NCI-H1417 treated with DMSO at 0.1 percent for 48 hours (cell line): ENCODE measurements at places on chromosomes 7 and 10.
A peak's percentile ranks its signal among the peaks of the same experiment; 100 is the strongest.

GRCh38 chr7:37040330-37040729 is 316.0 kb upstream of the AOAH start:
- peak; percentile 64 for DNase-seq

DNA sequence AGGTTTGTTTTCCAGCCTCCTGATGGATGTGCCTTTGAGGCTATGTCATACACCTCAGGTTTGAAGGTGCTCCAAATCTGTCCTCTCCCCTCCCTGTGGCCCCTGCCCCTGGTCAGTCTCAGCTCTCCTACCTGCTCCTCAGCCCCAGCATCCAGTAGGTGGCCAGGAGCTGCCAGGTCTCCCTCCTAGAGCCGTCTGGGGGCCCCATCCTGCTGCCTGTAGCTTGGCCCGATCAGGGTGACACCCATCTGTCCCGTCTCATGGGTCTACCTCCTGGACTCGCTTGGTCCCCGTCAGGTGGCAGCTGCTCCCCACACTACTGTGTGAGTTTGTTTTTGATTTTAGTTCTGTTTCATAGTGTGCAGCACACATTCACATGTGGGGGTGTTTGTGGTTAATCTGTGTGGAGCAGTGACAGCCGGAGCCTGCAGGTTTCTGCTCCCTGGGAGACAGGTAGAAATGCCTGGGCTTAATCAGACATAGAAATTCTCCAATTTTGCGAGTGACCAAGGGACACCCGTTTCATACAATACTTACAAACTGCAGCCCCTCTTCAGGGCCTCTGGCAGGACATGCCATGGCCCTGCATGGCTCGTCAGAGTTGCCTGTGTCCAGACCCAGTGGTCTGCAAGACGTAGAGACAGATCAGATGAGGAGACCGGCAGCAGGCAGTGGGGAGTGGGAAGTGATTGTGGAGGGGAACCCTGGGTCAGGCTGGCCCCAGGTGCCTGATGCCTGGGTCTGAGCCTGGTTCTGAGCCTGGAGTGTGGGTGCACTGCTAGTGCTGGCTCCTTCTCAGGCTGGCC is 17.1 kb downstream of the ADCY1 start:
- DNase-seq: no peak

GRCh38 chr7:7443806-7444350 is 91.8 kb downstream of the COL28A1 start:
- DNase-seq: no peak

GRCh38 chr10:103455235-103455634 is 3.1 kb upstream of the CALHM2 start:
- DNase-seq: no peak

DNA sequence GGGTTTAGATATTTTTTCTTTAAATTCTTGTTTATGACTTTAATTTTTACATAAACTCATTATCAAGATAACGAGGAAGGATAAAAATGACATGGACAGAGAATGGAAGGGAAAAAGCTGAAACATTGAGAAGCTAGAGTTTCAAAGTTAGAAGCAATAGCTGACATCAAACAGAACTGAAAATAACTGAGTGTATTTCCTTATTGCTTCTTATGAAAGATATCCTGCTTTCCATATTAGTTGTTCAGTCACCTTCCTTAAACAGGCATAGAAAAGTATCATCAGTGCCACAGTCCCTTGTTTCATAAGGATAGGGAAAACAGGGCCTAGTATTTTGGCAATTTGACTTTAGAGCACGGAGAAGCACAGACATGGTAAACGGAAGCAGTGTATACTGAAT is 460.5 kb upstream of the GHITM start:
- DNase-seq: no peak

DNA sequence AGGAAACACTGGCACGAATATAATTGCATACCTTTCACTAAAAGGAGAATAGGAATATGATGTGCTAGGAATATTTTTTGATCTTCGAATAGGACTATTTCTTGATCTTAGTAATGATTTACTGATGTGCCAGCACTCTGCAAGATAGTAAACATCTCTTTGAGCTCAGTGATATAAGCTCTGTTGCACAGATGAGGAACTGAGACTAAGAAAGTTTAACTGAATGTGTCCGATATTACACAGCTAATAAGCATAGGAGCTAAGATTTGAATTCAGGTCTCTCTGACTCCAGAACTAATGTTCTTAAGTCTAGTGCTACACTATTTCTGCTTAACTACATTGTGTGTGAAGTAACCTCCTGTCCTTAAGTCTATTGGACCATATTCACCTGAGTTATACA is 98.4 kb upstream of the PTPRZ1 start:
- DNase-seq: no peak

DNA sequence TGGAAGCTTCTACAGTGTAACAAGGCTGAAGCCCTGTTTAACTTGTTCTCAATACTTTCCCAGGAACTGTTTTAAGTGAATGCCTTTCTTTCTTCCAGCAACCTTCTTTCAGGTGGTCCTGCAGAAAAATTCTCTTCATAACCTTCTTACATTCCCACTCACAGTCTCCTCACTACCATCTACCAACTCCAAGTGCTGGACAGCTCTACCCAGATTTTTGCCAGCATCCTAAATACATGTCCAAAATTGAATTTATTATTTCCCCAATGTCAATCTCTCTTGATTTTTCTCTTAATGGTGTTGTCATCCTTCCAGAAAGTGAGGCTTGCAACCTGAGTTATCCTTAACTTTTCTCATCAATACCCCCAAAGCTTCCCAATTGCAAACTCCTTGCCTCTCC is 48.2 kb downstream of the CFAP70 start:
- no peak for DNase-seq

DNA sequence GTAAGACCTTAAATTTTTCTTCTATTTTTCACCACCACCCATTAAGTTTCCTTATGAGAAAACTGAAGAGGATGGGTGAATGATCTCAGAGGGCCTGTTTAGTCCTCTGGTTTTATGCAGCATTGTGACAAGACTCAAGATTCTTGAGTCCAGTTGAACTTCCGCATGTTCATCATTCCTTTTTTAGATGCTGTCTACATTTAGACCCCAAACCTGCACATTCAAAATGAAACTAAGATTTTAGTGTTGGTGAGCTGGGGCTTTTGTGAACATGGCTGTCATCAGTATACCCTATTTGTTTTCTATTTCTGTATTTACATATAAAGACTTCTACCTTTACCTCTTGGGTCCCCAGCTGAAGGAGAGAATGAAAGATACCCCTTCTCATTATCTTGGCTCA is 31.1 kb downstream of the NET1 start:
- DNase-seq: no peak

DNA sequence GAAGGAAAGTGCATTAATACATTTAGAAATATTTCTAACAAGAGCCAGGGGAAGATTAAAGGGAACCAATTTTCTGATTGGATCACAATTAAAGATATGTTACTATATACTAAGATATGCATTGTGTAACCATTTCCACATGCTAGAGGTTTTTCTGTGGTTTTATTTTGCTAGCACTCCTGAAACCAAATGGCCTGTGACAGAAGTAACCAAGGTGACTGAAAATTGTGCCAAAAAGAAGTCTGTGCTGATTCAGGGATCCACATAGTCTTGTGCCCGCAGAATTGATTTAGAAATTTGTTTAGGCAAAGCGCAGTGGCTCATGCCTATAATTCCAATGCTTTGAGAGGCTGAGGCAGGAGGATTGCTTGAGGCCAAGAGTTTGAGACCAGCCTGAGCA is 1.8 kb downstream of the CC2D2B start:
- DNase-seq: no peak

DNA sequence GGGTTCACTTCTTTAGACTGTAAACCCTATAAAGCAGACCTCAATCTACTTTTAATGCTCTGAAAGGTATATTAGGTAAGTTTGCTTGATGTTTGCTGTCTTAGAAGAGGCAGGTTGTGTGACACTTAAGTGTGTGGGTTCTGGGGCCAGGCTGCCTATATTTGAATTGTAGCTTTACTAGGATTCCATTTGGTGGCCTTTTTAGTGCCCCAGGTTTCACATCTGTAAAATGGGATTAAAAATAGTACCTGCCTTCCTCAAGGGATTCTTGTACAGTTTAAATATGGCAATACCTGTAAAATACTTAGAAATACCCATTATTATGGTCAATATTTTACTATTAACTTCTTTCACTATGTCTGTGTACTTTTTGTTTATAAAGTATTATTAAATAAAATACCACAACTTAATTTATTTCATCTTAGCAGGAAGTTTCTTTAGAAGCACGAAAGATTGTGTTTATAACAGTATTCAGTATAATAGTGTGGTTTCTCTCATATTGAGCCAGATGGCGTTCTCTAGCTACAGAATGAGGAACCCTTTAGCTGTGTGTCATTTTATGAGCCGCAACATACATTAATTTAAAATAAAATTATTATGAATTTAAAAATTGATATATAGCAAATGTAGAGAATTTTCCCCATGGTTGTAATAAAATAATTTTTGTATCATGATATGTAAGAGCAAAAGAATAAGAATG is 94.2 kb downstream of the CDK14 start:
- no peak for DNase-seq

- no peak for DNase-seq
Observed at GRCh38 chr7:146096994-146097393, 19.6 kb upstream of the CNTNAP2 start.

- no peak for DNase-seq
Observed at GRCh38 chr7:13017881-13018280, 330.4 kb downstream of the ARL4A start.

GRCh38 chr10:88687853-88688467 is 18.1 kb upstream of the LIPK start:
- peak; percentile 8 for DNase-seq

DNA sequence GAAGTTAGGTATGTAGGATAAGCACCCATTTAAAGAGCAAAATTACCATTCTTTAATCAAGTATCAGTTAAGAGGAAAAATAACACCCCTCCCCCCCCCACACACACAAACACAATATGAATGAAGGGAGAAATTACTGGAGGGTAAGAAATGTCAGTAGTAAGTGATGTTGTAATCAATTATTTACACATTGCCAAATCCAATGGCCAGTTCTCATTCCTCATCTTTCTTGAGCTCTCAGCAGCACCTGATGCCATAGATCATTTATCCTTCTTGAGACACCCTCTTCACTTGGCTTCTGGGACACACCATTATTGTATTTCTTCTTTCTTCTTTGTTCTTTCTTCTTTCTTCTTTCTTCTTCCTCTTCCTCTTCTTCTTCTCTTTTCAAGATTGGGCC is 33.7 kb upstream of the FAM3C start:
- no peak for DNase-seq

DNA sequence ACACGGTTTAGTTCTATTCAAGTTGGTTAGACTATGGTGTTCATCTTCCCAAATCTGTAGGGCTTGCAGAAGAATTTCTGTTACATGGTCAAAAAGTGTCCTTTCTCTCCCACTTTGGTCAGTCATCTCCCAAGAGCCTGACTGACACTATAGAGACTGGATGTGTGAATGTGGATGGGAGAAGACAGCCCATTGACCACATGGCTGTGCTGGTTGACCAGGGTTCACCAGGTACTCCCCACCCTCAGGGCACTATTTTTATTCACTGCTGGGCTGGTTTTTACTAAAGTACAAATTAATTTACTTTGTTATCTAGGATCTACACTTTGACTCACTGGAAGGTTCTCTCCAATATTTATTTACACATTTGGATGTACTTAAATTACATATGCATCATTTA is 2.3 kb downstream of the ZNF804B start:
- no peak for DNase-seq

- no peak for DNase-seq
Observed at GRCh38 chr7:134533288-134533771, 6.0 kb downstream of the AKR1B10 start.

- no peak for DNase-seq
Observed at GRCh38 chr10:20977300-20977699, 80.2 kb upstream of the NEBL start.

GRCh38 chr7:26279405-26279804 is 12.3 kb upstream of the SNX10 start:
- DNase-seq: no peak

DNA sequence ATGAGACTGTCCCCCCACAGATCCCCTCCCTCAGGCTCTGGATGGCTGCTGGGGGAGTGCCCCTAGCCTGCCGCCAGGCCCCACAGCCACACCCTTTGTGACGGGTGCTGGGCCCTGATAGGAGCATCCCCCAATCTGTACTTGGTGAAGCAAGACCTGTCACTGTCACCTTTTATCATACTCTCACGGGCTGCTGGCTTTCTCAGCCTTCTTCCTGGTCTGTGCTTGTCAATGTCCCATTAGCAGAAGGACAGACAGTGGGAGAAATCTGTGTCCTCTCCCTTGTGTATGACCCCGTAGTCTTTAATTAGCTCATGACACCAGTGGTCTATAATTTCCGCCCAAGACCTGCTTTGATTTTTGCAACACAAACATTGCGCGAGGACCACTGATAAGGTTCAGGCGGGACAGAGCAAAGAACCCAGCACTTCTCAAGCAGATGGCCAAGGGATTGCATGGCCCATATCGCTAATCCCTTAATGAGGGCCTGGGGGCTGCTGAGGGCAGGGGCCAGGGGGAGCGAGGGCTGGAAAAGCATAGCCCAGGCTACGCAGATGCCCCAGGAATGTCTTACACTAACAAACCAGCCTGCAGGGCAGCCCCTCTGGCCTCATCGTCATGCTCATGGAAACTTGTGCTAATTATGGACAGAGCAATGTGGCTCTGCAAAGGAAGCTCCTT is 127.8 kb downstream of the PTPN20 start:
- DNase-seq: no peak

DNA sequence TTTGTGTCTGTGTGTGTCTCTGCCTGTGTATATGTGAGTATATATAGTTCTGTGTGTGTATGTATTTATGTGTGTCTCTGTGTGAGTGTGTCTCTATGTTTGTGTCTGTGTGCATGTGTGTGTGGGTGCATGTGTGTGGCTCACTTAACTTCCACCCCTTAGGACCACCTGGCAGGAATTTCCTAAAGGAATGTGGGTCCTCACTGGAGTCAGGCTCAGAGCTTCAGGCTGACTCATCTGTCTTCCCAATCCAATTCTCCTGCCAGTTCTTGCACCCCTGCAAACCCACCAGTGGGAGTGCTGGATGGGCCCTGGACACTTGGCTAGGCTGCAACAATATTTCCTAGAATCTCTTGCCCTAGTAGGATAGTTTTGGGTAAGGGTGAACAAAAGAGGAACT is 70.2 kb upstream of the GRB10 start:
- DNase-seq: no peak

DNA sequence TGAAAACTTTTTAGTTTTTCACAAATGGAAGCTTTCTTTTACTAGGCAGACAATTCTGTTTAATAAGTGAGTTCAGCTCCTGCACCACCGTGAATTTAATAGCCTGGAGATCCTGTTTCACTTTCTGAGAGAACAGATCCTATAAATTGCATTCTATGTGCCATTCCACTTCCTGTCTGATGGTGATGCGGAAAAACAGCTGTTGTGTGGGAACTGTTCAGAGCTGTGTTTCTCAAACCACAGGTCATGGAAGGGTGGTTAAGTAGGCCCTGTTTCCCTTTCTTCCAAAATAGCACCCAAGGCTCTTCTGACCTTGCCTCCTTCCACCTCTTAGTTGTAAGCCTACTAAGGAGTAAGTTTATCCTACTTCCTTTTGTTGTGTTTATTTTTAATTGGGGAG is 97.2 kb upstream of the DKK1 start:
- no peak for DNase-seq
